Stimulated activated CD4-positive, alpha-beta T cell treated with anti-CD3 and anti-CD28 coated beads, Interleukin-1b, Interleukin-23, amount 100 ng/mL, for 1 hour (primary cell): ENCODE measurements at places on chromosomes 2 and 18.

- DNase-seq = no peak
Measured at GRCh38 chr2:98524168-98524567, 79.5 kb downstream of the INPP4A start.

DNA sequence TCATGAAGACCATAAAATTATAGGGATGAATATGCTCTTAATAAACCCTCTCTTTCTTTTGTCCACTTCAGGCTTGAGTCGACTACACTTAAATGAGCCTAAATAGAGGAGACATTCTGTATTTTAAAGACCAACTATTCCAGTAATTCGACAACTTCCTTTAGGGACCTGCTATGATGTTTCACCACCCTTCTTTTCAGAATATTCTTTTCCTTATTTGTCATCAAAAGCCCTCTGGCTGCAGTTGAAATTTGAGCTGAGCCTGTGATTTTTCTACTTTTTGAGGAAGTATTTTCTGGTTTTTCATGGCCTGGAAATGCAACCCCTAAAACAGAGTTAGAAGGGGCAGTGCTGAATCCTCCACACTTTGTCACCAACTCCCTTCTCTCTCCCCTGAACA lies 287.0 kb downstream of the EPHA4 start:
- no peak for DNase-seq

DNA sequence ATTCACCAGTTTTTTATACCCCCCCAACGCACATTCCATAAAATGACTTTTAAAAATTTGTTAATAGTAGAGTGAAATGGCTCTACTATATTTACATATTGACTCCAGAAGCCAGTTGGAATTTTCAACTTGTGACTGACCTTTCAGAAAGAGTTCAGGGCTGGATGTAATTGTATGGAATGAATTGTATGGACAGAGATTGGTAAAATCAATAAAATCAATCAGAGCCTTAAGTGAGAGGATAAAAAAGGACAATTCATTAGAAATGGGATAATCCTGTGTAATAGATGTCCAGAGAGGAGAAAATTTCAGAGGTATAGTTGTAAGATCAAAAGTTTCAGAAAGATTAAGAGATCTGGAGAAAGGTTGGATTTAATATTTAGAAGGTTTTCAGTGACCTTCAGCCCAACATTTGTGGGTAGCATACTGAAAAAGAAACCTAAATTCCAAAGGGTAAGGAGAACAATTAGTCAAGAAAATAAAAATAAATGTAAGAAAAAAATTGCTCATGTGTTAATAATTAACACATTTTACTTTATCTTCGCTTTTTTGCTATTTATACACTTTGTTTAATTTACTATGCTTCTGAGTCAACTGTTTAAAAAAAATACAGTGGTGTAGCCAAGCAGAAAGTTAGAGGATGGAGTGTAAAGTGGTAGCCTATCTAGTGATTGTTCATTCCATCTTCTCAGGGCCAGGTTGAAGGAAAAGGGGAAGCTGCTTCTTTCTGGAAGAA lies 385.4 kb upstream of the TMEFF2 start:
- DNase-seq = no peak

- no peak for DNase-seq
Measured at GRCh38 chr18:3036108-3036507, 23.2 kb upstream of the LPIN2 start.

- DNase-seq = no peak
Measured at GRCh38 chr2:190940454-190940853, 59.8 kb downstream of the GLS start.

- DNase-seq = no peak
Measured at GRCh38 chr2:56239437-56239836, 55.6 kb downstream of the CCDC85A start.

GRCh38 chr2:12856934-12857601 lies 140.3 kb downstream of the TRIB2 start:
- DNase-seq = no peak

GRCh38 chr2:46862514-46862913 lies 53.1 kb downstream of the MCFD2 start:
- DNase-seq = no peak

DNA sequence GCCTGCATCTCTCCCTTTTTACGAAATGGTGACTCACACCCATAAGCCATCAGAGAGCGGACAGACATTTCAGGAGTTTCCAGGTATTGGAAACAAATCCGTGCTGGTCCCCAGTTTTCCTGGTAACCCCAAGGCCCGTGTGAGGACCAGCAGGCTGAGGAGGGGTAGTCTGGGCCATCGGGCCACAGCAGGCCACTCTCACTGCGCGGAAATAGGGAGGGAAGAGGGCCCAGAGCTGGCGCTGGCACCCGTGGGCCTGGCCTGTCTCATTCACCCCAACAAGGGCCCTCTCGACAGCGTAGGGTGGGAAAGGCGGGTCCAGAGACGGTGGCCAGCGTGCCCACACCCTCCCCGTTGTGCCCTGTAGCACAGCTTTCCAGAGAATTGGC lies 13.7 kb upstream of the FAHD2A start:
- no peak for DNase-seq

DNA sequence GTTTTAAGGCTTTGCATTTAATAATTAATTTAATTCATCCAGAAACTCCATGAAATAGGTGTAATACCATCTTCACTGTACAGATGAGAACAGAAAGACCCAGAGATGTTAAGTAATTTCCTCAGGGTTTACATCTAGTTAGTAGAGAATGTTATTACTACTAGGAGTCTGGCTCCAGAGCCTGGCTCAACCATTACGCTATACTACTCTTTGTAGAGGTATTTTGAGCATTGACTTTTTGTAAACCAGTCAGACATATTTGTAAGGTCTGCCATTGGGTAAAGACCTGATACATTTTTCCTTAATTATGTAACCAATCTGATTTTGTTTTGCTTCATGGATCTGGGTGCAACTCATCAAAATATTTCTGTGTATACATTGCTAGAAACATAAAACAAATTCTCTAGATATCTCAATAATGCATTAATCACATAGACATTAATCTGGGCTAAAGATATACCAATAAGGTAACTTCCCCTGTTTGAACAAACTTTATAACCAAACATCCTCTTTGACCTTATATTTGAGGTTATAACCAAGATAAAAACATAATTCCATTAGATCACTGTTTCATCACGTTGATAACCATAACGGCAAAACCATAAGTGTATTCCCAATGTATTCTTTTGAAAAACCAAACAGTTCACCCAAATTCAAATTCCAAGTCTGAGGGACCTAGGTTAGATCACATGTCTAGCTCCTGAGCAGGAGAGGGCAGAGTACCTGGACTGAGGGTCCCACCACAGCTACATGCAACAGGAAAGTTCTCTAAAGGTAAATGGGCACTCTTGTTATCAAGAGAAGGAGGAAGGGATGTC lies 135.0 kb downstream of the IKZF2 start:
- no peak for DNase-seq

DNA sequence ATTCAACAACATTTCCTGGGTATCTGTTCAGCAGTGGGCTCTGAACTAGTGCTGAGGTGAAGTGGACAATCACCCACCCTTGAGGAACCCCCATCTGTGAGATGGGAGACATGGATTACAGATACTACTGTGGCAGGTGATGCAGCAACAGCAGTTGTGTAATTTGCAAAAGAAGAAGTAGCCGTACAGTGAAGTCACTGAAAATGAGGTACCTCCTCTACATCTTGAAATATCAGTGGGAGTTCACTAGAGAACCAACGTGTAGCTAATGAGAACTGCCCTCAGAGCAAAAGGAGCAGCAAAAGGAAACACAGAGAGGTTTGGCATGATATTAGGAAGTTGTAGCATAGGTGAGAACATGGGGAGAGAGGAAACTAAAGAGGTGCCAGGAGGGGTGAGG lies 41.3 kb downstream of the VSNL1 start:
- DNase-seq = no peak

DNA sequence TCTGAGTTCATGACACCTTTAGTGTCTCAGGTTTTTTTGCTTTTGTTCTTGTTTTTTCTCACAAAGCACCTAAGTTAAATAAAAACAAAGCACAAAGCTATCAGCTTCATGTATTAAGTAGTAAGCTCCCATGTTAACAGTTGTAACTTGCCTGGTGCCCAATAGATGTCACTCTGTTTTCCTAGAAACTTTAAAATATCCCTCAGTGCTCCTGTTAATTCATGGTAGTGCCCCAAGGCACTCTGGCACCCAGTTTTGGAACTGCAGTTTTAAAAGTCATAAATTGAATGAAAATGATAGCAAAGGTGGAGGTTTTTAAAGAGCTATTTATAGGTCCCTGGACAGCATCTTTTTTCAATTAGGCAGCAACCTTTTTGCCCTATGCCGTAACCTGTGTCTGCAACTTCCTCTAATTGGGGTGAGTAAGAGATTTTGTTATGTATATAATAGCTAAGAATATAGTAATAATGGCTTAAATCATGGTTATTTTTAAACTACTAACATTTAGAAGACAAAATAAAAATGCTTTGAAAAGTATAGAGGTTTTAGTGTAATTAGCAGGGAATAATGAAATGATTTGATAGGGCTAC lies 555.0 kb upstream of the TMEFF2 start:
- no peak for DNase-seq

GRCh38 chr2:176851200-176851888 lies 361.2 kb upstream of the HNRNPA3 start:
- DNase-seq = no peak

GRCh38 chr2:207091928-207092327 lies 73.8 kb downstream of the KLF7 start:
- no peak for DNase-seq

DNA sequence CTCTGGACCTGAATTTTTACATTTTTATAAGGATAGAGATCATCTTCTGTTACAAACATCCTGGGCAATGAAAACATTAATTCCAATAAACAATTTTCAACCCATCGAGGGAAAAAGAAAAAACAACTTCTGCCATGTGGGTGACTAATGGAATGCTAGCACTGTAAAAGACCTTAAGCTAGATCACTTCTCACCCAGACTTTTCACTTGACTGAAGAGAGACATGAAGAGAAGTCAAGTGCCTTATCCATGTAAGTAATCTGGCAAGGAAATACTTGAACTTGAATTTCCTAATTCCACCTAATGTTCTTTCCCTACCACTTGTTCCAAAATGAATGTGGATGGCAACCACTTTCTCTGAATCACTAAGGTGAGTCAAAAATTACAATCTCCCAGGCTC lies 98.3 kb upstream of the ACVR1C start:
- DNase-seq = no peak

- no peak for DNase-seq
Measured at GRCh38 chr2:226131299-226131784, 668.3 kb downstream of the IRS1 start.

DNA sequence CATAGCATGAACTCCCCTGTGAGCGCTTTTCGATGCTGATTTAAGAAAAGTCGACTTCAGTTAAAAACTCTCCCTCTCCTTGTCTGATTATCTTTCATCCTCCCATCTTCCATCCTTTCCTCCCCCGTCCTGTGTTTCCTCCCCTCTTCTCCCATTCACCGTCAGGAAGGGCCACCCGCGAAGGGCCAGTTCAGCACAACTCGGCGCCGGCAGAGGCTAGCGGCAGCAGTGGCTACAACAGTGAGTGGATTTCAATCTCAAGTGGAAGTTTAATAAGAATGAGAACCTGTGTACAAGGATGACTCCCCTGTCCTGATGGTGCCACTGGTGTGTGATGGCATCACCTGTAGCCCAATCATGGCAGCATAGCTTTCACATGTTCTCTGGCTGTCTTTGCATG lies 106.9 kb downstream of the PRKRA start:
- no peak for DNase-seq

- no peak for DNase-seq
Measured at GRCh38 chr2:239009589-239009961, 161.7 kb downstream of the TWIST2 start.

- no peak for DNase-seq
Measured at GRCh38 chr18:59685501-59685900, 11.7 kb downstream of the CCBE1 start.

DNA sequence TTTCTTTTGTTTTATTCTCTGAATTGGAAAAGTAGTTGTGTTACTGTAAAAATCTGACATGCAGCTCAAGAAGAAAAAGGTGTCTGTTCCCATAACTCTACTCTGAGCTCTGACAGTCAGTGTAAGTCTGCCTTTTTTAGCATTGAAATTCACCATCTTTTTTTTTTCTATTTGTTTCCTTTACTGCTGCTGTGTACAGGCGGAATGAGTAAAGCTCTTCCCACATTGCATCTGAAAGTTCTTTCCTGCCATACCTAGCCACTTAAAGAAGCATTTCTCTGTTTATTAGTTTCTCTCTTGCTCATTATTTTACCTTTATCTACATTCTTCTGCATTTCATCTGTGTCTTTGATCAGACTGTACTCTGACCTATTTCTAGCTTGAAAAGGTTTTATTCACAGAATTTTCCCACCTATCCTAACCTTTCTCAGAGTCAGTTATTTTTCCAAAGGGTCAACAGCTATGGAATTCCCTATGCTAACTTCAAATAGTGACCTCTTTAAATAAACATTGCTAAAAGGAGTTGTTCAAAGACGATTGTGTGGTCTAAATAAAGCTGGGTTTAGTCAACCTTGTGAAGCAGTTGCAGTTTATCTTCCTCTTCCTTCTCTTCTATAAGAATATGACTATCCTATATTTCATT lies 1303.1 kb upstream of the ZEB2 start:
- no peak for DNase-seq

- DNase-seq = no peak
Measured at GRCh38 chr18:23772327-23773024, 83.2 kb downstream of the LAMA3 start.

GRCh38 chr2:31287654-31288053 lies 53.7 kb downstream of the EHD3 start:
- no peak for DNase-seq

DNA sequence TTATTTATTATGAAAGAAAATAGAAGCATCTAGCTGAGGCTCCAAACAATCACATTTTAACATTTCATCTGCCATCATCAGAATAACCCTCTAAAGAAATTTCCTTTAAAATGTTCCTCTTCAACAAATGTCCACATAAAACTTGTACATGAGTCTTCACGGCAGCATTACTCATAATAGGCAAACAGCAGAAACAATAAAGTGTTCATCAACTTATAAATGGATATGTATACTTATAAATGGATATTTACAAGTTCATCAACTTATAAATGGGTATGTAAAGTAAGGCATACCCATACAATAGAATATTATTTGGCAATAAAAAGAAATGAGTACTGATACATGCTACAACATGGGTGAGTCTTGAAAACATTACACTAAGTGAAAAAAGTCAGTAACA lies 33.5 kb upstream of the ASNSD1 start:
- no peak for DNase-seq

DNA sequence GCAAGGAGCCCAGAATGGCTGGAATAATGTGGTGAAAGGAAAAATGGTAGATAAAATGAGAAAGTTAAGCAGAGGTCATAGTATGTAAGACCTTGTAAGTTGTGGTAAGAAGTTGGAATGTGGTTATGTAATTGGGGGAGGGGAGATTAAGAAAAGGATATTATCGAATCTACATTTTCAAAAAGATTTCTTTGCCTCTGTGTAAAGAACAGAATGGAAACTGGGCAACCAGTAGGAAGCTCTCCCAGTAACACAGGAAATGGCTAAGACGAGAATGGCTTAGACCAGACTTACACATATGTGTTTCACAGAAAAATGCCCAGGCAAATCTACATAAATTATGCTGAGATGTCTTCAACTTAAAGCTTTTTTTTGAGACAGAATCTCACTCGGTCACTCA lies 13.2 kb downstream of the MEMO1 start:
- no peak for DNase-seq
